ENCODE measurements at places on chromosomes 3 and 15.

DNA sequence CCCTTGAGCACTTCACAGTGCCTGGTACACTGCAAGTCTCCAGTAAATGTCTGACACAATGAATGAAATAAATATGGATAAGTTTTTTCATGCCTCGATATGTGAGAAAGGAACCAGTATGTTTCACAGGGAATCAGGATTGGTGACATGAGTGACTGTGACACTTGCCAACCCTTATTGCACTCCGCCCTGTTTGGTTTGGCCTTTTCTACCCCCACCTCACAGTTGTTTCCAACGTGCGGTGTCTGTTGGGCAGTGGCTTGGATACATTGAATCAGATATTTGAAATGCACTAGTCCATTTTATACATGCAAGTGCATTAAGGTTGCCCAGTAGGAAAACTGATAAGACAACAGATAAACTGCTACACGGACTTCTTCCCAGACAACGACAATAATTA is 2.0 kb downstream of the NPHP3 start:
- no peak for DNase-seq

GRCh38 chr15:59543721-59544547 is 67.6 kb upstream of the GCNT3 start:
- DNase-seq: peak; percentile 19

DNA sequence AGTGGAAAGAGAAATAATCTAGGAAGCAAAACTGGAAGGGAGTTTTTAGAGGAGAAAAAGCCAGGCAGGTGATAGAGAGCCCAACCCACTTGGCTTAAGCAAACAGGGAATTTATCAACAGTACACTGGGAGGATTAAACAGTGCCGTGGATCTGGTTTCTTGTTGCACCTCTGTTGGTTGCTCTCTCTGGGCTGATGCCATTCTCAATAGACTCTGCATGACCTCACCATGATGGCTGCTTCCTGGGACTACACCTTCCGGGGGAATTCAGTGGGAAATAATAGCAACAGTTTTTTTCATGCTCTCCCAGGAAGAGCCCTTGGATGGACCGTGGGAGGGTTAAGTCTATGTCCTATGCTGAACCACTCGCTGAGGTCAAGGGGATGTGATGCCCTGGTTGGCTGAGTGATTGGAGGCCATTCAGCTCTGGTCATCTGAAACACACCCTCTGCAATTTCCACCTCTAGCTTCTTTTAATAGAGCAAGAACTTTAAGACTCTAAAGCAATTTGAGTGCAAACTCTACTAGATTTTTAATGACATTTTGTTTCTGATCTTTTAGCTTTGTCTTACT is 74.2 kb downstream of the EPHB1 start:
- no peak for DNase-seq

DNA sequence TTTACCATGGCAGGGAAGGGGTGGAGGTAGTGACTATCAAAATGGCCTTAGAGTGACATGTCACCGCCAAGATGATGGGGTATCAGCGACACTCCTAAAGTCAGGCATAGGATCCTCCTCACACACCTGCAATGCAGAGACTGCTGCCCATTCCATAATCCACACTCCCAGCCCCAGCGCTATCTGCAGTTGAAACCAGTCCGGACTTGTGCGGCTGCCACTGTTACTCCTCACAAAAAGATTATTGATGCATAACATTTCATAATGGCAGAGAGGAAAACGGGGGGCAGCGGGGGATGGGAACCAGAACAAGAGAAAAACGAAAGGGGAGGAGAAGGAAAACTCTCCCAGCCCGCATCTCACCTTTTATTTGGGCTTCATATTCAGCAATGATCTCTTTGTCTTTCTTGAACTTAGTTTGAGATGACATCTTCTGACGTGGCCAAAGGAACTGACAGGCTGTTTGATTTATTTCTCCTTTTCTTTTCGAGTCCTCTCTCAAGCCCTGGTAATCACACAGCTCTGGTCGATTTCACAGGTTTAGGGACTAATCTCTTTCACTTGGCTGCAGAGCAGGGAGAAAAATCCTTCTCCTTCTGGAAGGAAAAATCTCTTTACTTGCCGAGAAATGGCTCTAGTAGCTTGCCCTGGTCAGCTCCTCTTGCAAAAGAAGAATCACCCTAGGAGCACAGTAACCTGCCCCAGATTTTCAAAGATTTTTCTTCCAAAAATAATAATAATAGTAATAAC is 749 bp downstream of the SRGAP3 start:
- DNase-seq: no peak

DNA sequence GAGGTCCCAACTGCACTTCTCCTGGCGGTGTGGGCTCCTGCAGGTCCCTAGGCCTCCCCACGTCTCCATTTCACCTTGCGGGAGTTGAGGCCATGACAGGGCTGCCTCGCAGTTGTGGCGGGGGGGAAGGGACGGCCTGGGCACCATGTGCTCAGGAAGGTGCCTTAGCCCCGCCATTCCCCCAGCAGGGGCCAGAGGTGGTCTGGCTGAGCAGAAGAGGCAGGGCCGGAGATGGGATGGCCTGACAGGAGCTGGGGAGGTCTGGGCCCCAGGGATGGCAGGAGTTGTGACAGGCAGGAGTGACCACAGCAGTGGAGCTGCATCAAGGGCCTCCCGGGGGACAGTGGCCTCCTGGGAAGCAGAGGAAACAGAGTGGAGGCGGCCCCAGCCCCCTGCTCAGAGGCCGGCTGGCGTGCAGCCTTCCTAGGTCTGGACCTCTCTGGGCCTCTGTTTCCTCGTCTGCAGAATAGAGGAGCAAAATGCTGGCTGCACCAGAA is 18.7 kb upstream of the KLF15 start:
- DNase-seq: no peak

DNA sequence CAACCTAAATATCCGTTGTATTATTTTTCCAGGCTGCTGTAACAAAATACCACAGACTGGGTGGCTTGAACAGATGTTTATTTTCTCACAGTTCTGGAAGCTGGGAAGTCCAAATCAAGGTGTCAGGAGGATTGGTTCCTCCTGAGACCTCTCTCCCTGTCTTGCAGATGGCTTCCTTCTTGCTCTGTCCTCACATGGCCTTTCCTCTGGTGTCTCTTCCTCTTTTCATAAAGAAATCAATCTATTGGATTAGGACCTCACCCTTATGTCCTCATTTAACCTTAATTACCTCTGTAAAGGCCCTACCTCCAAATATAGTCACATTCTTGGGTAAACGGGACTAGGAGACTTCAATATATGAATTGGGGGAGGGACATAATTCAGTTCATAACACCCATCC is 89.2 kb upstream of the PLCL2 start:
- DNase-seq: no peak

- peak; percentile 99 for DNase-seq
Measured at GRCh38 chr3:112561734-112562529, at the start of the genes ATG3 and SLC35A5. TSS of gene ATG3 (minus strand) at chr3:112561962. CDS start at chr3:112561528, 434 bp downstream. TSS of gene SLC35A5 (plus strand) at chr3:112562045. CDS start at chr3:112563404, 1,359 bp downstream.

DNA sequence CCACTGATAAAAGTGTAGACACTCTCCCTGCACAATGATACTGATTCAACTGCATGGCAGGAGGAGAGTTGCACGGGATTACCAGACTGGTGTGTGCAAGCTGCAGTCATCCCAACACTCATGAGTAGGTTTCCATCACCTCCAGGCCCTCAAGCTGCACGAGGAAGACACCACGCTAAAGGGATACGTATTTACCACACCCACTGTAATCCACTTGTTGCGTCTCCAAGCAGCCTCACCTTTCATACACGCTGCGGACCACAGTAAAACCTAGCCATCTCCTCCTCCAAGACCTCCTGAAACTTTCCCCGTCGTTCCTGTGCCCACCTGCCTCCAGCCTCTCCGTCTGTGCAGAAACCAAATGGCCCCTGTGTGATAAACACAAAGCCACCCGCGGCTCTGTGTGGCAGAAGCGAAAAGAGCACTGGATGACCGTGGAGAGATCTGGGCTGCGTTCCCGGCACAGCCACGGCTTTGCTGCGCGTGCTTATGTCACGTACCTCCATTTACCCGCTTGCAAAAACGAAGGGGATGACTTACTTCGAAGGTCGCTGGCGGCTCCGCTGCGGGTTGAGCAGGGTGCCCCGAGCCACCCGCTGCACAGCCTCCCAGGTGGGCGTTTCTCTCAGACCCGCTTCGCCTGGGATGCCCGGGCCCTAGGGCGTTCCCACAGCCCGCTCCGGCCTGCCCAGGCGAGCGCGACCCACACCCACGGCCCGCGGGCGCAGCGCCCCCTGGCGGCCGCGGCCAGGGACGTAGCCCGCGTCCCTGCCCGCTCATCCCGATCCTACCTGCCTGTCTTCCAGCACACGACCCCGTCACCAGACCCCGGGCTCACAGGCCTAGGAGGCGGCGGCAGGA is 643 bp downstream of the ABCC5 start:
- peak; percentile 59 for DNase-seq

DNA sequence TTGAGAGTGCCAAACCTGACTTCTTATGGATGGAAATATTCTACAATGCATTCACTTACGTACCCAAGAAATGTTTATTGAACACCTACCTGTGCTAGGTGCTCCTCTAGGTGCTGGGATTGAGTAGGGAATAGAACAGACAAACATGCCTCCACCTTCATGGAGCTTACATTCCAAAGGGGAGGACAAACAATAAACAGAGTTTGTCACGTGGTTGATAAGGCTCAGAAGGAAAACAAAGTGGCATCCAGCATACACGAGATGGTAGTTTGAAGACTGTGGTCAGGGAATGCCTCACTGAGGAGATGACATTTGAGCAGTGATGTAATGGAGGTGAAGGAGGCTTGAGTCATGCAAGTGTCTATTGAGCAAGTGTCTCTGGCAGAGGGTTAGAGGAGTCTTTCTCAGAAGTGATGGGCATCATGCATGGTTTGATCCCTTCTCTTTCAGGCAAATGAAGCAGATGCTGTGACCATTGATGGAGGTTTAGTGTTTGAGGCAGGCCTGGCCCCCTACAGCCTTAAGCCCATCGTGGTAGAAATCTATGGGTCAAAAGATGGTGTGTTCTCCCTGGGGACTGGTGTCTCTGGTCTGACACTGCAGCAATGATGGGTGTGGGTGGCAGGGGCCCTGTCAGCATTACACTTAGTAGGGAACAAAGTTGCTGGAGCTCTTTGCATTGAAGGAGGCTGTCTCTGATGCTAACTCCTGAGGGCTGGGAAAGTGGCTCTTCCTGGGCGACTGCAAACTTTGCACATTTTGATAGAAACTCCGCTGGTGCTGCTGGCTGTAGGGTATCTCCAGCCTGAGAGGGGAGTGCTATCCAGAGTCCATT is 29.7 kb upstream of the TOPBP1 start:
- no peak for DNase-seq

GRCh38 chr3:69326855-69327300 is 59.0 kb downstream of the FRMD4B start:
- DNase-seq: peak; percentile 71

- no peak for DNase-seq
Measured at GRCh38 chr3:10337323-10338163, 16.6 kb upstream of the SEC13 start.

DNA sequence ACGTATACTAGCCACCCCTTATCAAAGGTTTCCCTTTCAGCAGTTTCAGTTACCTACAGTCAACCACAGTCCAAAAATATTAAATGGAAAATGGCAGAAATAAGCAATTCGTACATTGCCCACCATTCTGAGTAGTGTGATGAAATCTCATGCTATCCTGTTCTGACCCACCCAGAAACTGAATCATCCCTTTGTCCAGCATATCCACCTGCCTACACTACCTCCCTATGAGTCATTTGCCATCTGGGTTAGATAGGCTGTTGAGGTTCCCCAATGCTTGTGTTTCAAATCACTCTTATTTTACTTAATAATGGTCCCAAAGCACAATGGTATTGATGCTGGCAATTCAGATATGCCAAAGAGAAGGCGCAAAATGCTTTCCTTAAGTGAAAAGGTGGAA is 15.3 kb upstream of the PHC3 start:
- DNase-seq: no peak

- no peak for DNase-seq
Measured at GRCh38 chr3:105611304-105612192, 244.8 kb downstream of the ALCAM start.

- no peak for DNase-seq
Measured at GRCh38 chr3:41129731-41130130, 69.6 kb upstream of the CTNNB1 start.

DNA sequence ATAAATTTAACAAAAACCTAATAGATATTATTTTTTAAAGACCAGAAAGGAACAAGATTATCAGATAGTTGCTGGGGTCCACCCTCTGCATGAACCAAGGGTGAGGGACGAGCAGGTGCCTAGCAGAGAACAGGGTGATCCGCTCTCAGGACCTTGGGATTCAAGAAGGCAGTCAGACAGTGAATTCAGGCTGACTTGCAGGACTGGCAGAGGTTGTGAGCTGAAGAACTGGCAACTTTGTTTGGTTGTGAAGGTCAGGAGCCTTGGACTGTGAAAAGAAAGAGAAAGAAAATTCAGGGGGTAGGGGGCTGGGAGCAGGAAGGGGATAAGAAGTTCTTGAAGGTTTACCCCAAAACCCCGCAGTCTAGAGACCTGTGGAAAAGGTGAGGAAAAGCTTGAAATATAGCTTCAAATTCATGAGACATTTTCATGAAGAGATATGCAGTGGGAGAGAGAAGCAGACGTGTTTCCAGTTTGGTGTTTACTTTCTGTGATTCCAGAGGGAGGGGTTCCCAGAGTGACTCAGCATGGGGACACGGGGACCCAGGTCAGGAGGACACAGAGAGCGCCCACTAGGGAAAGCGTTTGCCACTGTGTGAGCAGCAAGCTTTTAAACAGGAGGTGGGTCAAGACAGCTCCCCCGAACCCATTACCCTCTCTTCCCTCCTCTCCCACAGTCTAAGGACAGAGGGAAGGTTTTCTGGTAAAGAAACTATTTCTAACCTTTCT is 217.2 kb upstream of the UMPS start:
- no peak for DNase-seq

DNA sequence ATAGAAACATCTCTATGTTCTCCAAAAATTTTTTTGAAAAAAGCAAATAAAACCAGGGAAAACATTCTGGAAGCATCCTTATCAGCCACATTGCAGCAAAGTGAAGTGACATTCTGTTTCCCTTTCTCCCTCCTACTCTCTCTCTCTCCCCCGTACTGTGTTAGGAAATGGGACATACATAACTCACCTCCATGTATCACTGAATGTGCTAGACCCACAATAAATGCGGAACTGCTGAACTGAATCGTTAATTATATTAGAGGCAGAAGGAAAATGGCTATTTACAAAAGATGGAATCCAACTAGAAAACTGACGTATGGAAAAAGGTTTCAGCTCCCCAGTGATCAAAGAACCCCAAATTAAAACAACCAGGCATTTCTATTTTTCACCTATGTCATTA is 129.8 kb downstream of the MINAR1 start:
- DNase-seq: no peak

- DNase-seq: no peak
Measured at GRCh38 chr3:94083261-94083660, 20.4 kb downstream of the NSUN3 start.
